ENCODE measurements at places on chromosomes 1 and 21.

DNA sequence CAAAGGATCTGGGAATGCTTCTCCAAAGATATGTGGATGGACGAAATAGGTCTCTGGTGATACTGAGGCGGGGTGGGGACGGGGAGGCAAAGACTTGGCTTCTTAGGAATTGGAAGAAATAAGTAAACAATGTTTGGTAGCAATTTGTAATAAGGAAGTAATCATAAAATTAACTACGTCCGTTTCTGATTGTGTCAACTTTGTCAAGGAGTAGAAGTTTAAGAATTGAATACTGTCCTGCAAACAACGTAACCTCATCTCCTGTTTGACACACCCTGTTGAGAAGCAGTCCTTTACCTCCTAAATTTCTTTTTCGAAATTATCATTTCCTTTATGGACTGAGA is 471 bp downstream of the POLR3C start:
- no peak for DNase-seq

GRCh38 chr1:39427912-39428311 is 63.5 kb upstream of the BMP8A start:
- DNase-seq = no peak

DNA sequence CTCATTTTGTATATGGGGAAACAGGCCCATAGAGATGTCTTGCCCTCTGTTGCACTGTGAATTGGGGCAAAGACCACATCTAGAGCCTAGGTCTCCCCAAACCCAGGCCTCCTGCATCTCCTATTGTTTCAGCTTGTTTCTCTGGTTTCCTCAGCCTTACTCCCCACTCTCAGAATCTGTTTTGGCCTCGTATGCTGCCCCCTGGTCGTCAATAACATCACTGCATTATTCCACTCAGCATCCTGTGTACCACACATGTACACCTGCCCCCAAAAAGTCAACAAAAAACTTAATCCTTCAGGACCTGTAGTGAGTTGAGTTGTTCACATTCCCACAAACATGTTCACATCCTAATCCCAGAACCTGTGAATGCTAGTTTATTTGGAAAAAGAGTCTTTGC is 184.8 kb downstream of the BRINP2 start:
- DNase-seq = no peak

GRCh38 chr1:169484101-169484500 is 1.6 kb downstream of the SLC19A2 start:
- no peak for DNase-seq

DNA sequence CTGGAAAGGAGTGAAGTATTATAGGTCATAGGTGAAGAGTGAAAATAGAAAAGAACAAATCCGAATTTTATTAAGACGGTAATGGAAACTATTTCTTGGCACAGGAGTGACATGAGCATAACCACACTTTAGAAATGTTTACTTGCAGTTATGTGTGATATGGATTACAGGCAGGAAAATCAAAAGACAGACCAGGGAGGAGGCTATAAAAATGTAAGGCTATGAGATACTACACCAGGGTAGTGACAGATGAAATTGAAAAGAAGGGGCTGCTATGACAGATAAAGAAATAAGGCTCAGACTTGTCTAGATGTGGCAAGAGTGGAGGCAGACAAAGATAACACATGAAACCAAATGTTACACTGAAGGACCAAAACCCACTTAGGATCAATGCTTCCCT is 31.7 kb downstream of the GPATCH2 start:
- DNase-seq = no peak

GRCh38 chr1:46396441-46397398 is 2.6 kb downstream of the FAAH start:
- no peak for DNase-seq

- DNase-seq = no peak
These were observed 61.8 kb downstream of the MACF1 start for GRCh38 chr1:39266269-39266668.

DNA sequence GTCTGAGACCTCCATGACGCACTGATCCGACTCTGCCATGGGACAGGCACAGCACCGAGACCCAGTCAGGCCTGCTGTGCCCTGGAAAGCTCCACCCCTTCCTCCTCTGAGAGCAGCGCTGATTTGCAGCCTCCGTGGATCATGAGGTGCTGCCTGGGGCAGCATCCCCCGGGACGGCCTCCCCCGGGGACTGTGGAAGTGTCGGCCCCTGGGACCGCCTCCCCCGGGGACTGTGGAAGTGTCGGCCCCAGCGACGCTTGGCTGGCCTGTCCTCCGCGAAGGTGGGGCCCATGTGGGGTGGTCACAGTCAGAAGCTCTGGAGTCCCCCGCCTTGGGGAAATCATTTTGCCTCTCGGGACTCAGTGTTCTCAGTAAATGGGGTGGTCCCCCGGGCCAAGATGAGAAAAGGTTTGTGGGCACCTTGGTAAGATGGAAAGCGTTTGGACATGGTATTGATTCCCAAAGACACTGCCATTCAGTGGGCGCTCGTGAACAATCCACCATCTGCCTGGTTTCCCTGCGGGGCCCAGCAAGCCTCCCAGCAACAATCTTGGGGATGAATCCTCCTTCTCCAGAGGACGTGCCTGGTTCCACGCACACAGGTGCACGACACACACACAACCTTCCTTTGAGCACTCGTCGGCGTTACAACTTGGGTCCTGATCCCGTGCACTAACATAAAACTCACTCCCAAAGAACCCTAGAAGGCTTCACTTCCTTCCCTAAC is 3.0 kb downstream of the TFF2 start:
- no peak for DNase-seq

DNA sequence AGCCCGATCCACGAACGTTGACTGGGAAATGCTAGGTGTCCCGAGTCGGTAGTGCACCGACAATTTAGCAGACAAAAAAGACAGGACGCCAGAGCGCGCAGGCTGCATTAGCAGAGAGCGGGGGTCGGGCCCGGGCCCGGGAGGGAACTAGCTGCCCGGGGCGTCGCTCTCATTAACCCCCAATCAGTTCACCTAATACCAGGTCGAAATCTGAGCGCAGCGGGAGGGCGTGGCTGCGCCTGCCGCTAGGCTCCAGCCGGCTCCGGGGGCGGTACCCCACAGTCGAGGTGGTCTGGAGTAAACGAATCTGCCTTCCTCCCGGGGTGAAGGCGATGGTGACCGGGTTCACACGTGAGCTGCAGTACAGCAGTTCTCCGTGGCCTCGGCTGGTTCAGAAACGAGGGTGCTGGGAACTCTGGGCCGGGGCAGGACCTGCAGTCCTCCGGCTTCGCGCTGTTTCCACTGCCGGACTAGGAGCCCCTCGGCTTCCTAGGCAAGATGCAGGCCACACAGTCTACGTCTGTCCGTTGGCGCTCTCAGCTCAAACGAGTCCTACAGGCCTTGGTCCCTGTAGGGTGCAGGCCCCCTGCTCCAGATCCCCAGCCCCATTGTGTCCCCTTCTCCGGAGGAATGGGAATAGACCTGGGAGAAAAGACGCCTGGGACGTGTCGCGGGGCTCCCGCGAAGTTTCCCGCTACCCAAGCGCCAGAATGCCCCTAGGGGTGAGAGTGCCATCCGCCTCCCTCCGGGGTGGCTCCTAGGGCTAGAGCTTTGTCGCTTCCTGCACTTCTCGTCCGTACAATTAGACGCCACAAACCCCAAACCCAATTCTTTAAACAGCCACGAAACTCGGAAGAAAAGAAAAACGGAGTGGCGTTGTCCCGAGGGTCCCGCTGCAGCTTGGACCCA is 2.0 kb downstream of the GFI1 start:
- DNase-seq = peak; percentile 78

DNA sequence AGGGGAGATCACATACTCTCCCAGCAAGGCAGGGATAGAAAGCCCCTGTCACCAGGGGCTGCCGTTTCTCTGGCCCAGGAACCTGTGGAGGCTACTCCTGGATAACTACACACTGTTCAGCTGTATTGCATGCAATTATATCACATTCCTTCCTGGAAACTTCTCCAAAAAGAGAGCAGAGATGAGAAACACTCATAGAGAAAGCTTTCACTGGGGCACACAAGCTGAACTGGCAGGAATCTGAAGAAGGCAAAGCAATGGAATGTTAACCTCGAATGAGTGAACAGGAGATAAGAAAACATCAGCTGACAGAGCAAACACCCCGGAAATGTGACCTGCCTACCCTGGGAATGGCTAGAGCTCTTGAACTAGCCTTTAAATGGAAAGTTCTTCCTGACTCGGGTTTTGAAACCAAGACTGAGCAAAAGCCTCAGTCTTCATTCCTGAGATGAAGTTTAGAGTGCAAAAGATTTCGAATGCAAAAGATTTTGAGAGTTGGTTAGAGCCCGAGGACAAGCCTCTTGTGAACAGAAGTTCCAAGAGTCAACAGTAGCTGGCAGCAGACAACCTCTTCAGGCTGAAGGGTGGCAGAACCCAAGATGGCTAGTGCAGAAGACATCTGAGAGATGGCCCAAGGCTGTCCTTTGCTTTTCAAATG is 32.3 kb downstream of the CCN1 start:
- DNase-seq = no peak
